Activated T-cell treated with anti-CD3 and anti-CD28 coated beads, Interleukin-2, amount 50 U/mL, for 72 hours (primary cell): ENCODE measurements at places on chromosomes 16 and 17. TPM values are rescaled to one million over a fixed set of nuclear protein-coding genes. Genes with fewer than 3 reads are reported as not detected.

Gene WNT3
- total RNA-seq = 0.53 TPM

GRCh38 chr17:20028443-20028842, 19.3 kb downstream of the SPECC1 start:
- DNase-seq = no peak

DNA sequence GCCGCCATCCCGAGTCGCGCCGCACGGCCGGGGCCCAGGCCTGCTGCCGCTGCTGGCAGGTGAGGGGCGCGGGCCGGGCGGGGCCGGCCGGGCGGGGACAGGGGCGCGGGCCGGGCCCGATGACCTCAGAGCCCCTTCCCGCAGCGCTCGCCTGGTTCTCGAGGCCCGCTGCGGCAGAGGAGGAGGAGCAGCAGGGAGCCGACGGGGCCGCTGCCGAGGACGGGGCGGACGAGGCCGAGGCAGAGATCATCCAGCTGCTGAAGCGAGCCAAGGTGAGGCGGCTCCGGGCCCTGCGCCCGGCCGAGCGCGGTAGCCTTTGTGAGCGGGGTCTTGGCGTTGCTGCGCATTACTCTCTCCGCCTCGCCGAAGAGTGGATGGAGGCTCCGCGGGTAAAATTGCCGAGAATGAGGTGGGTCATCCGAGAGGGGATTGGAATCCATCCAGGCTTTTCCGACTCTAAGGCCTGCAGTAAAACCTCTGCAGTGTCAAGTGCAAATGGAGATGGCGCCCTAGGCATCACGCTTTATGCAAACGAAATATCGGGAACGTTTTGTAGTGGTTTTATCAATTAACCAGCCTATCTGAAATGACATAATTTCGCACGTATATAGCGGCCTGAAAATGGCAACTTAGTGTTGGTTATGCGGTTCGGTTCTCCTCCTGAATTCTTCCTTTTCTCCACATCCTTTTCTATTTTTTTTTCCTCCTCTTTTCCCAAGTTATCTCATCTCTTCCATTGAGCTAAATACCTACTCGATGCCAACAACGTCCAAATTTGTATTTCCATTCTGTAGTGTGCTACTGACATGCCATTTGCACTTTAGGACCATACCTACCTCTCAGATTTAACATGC, 577 bp downstream of the TTC19 start:
- peak; percentile 55 for DNase-seq

- DNase-seq = peak; percentile 61
Observed at GRCh38 chr17:38415250-38416194, 12.7 kb upstream of the ARHGAP23 start.

Gene RECQL5
- total RNA-seq = 58.5 TPM

GRCh38 chr17:72838068-72838467, 254.4 kb downstream of the SLC39A11 start:
- no peak for DNase-seq

DNA sequence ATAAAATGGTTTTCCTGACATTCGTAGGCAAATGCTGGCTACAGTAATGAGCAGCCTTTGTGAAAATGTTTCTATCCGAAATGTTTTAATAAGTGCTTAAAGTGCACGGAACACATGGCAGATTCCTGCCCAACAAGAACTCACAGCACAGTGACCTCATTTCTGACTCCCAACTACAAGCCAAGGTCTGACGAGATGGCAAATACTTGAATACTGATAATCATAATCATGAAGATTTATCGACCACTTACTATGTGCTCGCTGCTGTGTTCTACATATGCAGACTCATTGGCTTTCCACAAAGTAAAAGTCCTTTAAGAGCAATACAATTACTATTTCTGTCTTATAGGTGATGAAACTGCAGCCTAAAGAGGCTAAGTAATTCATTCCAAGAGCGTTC, 238.1 kb upstream of the CDH5 start:
- DNase-seq = no peak

Gene PEMT
- total RNA-seq = 21.6 TPM

GRCh38 chr17:19760746-19761145, 12.6 kb upstream of the ALDH3A1 start:
- DNase-seq = no peak

Gene PRSS33
- not detected for total RNA-seq

Gene PRSS53
- 7.7 TPM for total RNA-seq

DNA sequence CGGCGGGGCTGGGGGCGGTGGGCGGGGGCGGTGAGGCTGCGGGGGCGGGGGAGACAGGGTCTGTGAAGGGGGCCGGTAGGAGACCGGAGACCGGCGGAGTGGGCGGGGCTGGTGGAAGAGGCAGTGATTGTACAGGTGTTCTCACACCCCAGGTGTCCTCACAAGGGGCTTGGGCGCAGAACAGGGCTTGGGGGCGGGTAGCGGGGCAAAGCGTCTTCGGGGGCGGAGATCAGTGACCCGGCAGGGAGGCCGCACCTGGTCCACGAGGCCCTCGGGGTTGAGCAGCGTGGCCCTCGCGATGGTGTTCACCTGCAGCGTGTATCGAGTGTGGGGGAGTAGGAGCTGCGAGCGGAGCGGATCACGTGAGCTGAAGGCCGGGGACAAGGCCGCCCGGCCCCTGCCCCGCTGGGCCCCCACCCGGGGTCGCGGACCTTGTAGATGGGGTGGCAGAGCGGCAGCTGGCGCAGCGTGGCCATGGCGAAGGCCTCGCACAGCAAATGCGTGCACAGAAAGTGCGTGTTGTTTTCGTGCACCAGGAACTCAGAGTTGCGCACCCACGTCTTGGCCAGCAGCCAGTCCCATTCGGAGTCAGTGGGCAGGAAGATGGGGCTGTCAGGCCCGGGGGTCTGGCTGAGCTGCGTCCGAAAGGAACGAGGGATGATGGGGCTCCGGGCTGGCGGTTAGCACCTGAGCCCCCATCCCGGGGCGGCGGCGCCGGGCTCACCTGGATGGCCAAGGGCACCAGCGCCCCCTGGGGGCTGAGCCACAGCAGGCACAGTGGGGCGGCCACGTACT, 8.5 kb downstream of the ALOXE3 start:
- peak; percentile 83 for DNase-seq

GRCh38 chr16:75477680-75478473, 13.4 kb upstream of the TMEM170A start:
- no peak for DNase-seq

GRCh38 chr17:31388770-31389656, 2.5 kb upstream of the RAB11FIP4 start:
- DNase-seq = peak; percentile 57

DNA sequence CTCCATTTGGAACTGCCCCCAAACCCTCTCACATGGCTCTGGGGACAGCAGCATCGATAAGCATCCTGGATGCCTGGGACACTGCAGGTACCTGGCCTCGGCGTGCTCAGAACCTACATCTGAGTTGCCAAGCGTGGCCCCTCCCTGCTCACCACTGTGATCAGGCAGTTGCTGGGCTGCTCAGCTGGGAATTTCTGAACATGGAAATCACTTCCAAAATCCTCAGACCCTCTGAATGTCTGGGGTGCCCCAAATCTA, 6.3 kb downstream of the CDH5 start:
- no peak for DNase-seq

- no peak for DNase-seq
Observed at GRCh38 chr16:8380311-8380710, 210.0 kb downstream of the TMEM114 start.

DNA sequence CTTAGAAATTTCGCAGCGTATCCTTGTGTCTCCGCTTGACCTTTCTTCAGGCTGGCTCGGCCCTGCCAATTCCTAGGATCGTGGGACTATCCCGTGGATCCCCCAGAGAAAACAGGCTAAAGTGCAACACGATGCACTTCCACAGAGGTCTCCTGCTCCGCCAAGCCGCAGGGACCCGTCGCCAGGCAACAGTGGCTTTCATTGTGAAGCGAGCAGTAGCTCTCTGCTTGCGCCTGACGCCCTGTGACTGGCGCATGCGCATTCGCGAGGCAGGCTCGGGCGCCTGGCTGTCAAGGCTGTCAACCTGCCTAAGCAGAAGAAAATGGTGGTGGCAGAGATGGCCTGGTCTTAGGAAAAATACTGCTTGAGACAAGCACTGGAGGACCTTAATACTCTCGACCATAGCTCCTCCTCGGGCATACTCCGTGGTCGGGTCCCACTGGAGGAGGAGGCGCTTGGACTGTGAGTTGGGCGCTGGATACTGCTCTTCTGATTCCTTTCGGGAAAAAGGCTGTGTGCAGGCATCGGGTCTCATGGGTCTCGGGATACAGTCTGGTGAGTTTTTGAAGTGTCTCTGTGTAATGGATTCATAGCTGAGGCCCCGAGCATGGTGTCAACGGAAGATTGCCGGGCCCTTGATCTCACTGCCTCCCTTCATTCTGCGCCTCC, 2336.1 kb downstream of the TP53TG3F start:
- DNase-seq = no peak

DNA sequence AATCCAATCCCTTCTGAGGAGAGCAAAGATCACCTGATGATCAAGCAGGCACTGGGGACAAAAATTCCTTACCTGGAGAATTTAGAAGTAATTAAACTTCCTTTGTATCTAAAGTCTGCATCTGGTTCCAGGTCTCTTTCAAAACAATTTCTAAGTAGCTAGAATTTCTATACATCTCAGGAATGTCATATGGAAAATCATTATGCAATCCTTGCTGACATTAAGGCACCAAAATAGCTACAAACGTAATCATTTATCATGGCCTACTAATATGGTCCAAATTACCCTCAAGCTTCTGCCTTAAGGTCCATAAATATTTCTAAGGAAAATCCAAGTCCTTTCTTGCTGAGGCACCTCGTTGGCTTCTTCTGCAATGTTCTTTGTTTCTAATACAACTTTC, 32.9 kb upstream of the YPEL2 start:
- DNase-seq = no peak

GRCh38 chr16:80303691-80304090, 237.1 kb upstream of the DYNLRB2 start:
- DNase-seq = no peak

GRCh38 chr16:57004387-57005250, 15.3 kb downstream of the NLRC5 start:
- no peak for DNase-seq

GRCh38 chr17:61766520-61766919, 96.8 kb downstream of the BRIP1 start:
- no peak for DNase-seq

GRCh38 chr17:74137416-74137815, 66.1 kb upstream of the RPL38 start:
- no peak for DNase-seq

DNA sequence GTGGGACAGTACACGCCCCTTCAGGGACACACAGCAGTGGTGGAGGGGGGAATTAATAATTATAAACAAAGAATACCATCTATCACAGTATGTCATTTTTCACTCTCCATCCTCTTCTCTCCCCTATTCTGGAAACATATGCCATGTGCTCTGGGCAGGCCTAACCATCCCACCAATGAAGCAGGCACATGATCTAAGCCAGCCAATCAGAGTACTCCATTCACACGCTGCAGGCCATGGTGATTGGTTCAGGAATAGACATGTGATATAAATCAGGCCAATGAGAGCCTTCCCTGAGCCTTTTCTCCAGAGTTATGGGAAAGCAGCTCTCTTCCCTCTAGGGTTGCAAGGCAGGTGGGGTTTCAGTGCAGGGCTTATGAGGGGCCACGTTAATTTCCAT, 36.5 kb downstream of the GSG1L start:
- DNase-seq = no peak

- no peak for DNase-seq
Observed at GRCh38 chr16:54288835-54289241, 2.3 kb upstream of the IRX3 start.

Gene GRAPL
- 2.8 TPM for total RNA-seq
